ENCODE measurements at places on chromosomes 7 and 10.
A peak's percentile ranks its signal among the peaks of the same experiment; 100 is the strongest.

DNA sequence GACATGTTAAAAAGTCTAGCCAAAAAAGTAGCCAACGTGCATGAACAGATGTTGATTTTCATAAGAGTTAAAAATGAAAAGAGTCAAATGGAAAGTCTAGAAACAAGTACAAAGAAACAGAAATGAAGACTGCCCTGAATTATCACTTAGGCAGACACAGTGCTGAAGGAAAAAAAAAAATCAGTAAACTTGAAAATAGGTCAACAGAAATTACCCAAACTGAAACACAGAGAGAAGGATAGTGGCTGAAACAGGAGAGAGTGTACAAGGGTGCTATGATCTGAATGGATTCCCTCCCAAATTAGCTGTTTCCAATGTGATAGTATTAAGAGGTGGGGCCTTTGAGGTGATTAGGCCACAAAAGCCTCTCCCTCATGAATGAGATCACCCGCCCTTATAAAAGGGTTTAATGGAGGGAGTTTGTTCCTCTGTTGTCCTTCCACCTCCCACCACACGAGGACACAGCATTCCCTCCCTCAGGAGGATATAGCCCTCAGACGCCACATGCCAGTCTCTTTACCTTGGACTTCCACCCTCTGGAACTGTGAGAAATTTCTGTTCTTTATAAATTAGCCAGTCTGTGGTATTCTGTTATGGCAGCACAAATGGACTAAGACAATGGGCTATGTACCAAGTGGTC, 249.7 kb downstream of the AHR start:
- DNase-seq = no peak

DNA sequence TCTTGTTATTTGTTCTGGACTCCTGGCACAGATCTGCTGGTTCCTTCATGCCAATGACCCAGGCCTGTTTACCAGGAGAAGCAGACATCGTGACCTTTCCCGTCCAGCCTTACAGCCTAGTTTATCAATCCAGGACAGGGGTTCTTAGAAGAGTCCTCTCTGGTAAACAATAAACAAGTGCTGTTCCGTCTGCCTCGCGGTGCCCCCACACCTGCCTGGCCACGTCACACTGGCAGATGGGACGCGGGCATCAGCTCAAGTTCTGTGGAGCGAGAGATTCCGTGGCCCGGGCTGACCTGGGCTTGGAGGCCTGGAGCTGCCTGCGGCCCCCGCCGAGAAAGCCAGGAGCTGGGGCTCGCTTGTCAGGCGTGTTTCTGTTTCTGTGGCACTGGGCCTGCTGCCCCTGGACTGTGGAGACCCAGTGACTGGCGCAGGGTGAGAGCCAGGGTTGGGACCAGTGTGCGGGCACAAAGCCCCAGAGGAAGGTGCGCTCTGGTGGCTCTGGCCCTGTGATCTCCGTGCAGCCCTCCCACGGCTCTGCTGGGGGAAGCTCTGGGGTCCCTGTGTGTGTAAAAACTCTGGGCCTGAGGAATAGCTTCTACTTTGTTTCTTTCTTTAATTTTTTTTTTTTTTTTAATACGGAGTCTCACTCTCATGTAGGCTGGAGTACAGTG, 28.4 kb upstream of the PFKFB3 start:
- no peak for DNase-seq

DNA sequence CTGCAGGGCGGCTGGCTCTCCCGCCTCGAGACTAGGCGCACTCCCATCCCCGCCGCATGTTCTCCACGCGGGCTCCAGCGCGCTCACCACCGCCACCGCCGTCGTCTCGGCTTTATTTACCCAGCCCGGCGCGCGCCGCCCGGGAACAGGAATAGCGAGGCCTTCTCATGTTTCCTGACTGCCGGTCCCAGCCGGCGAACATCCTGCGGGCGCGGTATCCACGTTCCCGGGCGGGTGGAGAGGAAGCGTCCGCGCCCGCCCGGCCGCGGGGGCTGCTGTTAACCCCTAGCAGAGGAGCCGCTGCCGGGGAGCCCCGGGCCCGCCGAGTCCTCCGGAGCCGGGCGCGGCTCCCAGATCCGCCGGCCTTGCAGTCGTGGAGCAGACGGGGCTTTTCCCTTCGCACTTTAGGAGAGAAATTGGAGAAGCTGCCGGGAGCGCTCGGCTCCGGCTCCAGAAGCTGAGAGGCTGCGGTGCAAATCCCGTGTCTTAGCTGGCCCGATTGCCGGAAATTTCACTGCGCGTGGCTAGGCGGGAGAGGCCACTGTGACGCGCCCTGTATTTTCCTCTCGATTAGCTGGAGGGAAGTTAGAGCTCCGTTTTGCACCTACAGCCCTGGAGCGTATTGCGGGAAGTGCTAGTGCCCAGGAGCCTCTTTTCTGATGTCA, at the start of gene MKX:
TSS of gene MKX (minus strand) at position 88 of the 665 bp plus-strand sequence. CDS start 2,404 bp downstream, outside the sequence.
- DNase-seq = peak; percentile 63

DNA sequence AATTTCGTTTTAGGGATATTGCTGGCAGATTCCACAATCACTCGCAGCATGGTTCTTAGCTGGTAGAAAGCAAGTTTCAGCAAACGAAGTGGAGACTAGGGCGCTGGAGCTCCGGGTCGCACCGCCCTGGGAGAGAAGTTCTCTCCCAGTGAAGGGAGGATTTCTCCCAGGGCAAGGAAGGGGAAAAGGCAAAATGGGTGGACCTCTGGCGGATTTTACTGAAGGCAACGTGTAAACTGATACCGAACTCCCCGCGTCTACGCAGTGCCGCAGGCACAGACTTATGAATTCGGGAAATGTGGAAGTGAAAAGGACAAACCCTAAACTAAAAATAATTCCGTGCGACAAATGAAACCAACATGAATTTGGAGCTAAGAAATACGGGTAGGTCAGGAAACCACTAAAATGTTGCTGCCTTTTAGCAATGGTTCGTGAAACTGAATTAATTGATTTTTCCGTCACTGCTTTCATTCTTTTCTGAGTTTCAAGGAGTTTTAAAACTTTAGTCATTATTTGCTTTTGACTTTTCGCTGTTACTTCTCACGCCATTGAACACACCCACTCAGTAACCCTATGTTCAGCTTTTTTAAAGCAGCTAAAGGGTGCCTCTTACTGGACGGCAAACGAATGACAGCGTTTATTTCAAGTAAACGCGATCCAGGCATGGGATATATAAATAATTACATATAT, at the start of gene MYOF:
TSS of gene MYOF (minus strand) at position 190 of the 690 bp plus-strand sequence. CDS start at position 50, 140 bp downstream.
- peak; percentile 68 for DNase-seq

- DNase-seq = no peak
Measured at GRCh38 chr10:129685271-129685670, 218.2 kb downstream of the MGMT start.

DNA sequence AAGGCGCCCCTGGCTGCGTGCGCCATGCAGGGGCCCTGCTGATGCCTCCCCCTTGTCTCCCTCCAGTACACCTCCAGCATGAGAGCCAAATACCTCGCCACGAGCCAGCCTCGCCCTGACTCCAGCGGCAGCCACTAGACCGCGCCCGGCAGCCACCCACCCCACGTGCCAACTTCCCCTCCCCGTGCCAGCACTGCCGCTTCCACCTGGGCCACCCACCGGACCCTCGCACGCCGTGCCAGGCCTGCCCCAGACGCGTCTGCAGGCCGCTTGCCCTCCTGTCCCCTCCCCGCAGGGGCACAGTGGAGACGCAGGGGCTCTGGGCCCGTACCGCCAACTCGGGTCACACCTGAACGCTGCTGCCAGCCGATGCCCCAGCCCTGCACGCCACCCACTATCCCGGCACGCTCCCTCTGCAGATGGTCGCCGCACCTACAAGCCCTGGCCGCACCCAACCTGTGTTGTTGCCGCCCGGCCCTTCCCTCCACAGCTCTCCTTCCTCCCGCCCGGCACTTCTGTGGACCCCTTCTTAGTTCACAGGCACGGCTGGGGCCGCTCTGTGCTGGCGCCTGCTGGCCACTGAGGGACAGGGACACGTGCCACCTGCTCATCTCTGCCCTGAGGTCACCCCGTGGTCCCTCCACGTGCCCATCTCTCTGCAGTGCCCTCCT, 26.3 kb upstream of the AMZ1 start:
- DNase-seq = peak; percentile 24

DNA sequence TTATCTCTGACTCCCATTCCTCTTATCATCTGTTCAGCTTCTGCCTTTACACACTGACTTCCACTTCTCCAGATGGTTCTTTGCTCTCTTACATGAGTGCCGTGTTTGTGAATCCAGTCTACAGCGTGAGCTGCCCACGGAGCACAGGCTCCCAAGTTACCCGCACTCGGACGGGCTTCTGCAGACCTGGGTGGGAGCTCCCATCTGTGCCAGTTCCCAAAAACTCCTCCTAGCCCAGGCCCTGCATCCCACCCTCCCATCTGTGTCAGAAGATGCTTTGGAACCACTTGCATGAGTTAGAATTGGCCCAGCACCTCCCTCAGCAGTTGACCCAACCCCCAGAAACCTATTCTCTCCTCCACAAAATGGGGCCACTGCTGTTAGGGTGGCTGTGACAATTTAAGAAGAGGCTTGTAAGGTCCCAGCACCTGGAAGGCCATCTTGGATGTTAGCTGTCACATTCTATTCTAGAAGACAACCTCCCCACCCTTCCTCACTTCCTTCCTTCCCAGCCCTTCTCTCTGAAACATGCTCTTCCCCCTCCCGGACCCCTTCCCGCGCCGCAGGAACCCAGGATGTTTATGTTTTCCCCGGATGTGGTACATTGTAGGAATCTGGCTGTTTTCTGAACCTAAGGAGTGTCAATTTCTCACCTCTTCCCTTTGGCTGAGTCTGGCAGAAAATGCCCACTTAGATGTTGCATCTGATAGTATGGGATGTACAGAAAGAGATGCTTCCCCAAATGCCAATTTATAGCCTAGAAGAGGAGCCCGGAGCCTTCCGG, 79.2 kb downstream of the CCDC3 start:
- DNase-seq = no peak

DNA sequence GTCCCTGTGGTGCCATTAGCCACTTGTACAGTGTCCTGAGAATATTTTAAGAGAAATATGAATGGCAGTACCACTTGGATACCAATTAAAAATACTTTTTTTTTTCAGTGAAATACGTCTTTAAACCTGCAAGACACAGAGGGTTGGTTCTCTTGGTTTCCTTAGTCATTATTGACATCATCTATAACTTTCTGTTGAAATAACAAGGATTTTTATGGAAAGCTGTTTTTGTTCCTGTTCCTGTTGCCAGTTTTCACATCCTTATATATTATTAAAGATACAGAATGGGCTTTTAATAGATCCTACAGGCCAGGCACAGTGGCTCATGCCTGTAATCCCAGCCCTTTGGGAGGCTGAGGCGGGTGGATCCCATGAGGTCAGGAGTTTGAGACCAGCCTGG, 579.9 kb downstream of the AUTS2 start:
- no peak for DNase-seq

GRCh38 chr10:23829556-23829955, 379.4 kb upstream of the KIAA1217 start:
- no peak for DNase-seq

DNA sequence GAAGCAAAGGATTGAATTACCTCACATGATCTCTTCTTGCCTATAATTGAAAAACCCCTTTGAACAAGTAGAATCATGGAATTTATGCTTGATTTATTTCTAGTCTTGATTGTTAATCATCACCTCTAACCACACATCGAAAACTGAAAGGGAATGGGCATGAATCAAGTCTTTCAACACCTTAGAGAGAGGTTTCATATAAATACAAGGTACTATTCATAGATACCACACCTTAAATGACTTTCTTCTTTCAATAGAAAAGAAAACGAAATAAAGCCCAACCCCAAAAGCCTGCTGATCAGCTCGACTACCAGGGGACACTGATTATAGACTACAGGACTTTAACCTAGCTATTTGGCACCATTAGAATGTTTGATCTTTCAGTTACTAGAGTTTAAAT, 128.6 kb upstream of the PTPRZ1 start:
- DNase-seq = no peak

GRCh38 chr10:75165684-75166622, 44.6 kb upstream of the VDAC2 start:
- peak; percentile 24 for DNase-seq

All from activated CD4-positive, alpha-beta T cell treated with anti-CD3 and anti-CD28 coated beads for 36 hours (primary cell).